Amniotic epithelial cell (primary cell): ENCODE measurements at places on chromosomes 6 and 20.
A peak's percentile ranks its signal among the peaks of the same experiment; 100 is the strongest.

- DNase-seq = no peak
Observed at GRCh38 chr6:51016489-51016888, 197.8 kb downstream of the TFAP2B start.

DNA sequence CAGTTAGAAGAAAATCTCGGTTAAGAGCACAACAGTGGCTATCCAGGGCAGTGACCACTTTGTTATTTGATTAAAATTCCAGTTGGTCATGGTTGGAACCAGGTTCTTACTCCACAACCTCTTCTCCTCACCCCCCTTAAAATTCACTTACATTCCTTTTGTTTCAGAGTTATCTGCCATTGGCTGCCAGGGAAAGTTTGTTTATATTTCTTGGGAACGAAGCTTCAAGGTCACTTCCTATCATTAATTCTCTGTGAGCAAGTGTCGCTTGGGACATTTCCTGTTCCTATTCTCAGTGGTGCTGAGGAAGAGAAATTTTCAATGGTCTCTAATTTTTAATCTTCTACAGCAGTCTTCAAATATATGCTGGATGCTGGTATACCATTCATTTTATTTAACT, 121.1 kb upstream of the COL21A1 start:
- DNase-seq = no peak

DNA sequence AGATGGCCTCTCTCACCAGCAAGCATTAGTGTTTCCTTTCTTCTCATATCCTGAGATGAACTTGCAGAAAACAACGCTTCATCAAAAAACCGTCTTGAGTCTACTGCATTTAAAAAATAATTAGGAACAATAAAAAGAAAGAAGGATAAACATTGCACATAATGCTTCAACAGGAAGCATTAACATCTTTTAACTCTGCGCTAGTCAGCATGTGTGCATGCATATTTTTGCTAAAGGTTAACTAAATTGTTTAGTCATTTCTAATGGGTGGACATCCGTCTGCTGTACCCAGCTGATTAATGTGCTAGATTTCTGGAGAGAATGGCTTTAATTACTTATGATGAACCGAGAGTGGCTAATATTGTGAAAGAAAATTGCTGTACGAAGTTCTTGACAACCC, 349.3 kb downstream of the SOX4 start:
- no peak for DNase-seq

DNA sequence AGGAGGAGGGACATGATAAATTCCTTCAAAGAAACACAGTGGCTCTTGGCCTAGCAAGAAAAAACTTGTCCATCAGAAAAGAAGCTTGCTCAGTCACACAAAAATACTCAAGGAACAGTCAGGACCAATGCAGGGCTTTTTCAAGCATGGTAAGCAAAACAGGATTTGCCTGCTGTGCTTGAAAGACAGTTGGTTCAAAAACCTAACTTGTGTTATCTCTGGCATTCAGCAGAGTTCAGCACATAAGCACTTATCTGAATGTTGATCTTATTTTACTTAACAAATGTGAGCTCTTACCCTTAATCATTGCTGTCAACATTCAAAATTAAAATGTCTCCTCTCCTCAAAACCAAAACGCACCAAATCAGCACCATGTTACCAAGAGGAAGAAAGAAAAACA, 38.3 kb downstream of the ATG5 start:
- peak; percentile 30 for DNase-seq

DNA sequence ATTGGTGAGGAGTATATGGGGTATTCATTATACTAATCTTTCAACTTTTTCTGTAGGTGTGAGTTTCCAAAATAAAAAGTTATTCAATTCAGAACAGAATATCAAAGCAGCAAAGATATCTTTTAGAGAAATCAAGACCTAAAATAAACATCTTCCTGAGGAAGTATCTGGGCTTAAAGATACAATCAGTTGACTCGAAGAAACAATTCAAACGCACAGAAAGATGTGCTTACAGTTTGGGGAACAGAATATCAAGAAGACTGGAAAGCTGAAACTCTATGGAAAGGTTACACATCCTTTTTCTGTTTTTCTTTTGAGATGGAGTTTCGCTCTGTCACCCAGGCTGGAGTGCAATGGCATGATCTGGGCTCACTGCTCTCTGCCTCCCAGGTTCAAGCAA, 36.2 kb upstream of the SAYSD1 start:
- no peak for DNase-seq

- no peak for DNase-seq
Observed at GRCh38 chr6:89542866-89543265, 95.7 kb downstream of the LYRM2 start.

GRCh38 chr6:37103169-37104039, 66.5 kb upstream of the PIM1 start:
- DNase-seq = peak; percentile 24

GRCh38 chr6:42771741-42772100, 10.1 kb upstream of the BICRAL start:
- no peak for DNase-seq

DNA sequence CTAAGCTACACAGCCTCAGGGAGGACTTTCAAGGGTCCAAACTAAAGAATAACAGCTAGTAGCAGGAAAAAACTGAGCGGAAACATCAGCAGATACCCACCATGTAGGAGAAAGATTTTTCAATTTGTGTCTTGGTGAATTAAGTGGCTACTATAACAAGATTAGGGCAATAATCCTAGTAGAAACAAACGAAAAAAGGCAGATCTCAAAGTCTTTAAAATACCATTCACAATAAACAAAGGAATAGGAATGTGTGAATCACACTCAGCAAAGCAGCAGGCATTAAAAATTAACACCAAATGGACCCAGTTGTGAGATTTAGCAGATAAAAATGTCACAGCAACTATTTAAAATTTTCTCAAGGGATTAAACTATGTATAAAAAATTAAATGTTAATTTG, 761.2 kb downstream of the TENT5A start:
- DNase-seq = no peak

DNA sequence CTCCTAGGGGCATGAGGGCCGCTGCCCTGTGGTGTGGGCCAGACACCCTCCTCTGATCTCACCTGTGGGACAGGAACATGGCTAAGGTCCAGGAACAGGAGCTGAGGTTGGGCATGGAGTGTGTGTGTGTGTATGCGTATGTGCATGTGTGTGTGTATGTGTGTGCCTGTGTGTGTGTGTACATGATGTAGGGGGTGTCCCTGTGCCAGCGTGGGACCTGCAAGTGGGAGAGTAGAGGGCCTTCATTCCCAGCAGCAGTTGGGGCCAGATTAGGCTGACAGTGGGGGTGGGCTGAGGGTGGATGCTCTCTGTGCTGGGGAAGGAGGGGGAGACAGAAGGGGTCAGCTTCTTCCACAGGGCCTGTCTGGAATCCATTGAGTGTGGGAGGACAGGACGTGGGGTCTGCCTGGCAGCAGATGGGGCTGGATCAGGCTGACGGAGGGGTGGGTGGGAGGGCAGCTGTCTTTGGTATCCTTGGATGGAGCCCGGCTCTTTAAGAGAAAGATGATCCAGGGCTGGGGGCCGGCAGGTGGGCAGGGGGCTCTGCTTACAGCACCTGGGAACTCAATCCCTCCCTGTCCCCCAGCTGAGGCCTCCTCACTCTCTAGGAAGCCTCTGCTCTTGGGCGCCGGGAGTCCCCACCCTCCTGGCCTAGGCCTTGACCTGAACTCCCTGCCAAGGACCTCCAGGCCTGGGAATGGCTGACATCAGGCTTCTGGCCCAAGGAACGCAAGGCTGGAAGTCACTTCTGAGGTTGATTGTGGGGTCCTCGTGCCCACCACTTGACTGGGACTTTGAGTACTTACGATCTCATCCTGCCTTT, 44.0 kb downstream of the SPDEF start:
- DNase-seq = no peak

DNA sequence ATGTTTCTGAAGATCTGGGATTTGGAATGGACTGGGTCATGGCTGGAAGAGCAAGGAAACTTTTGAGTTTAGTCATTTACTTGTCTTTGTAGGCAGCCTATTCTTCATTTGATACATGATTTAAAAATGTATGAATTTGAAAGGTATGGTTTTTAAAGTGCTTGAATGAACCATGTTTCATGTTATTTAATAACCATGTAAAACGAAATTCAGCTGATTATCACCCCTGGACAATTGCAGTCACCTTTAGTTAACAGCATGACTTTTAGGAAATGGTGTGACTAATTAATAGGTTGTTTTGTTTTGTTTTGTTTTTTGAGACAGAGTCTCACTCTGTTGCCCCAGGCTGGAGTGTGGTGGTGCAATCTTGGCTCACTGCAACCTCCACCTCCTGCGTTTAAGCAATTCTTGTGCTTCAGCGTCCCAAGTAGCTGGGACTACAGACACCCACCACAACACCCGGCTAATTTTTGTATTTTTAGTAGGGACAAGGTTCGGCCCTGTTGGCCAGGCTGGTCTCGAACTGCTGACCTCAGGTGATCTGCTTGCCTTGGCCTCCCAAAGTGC, 2.1 kb downstream of the STX11 start:
- no peak for DNase-seq

DNA sequence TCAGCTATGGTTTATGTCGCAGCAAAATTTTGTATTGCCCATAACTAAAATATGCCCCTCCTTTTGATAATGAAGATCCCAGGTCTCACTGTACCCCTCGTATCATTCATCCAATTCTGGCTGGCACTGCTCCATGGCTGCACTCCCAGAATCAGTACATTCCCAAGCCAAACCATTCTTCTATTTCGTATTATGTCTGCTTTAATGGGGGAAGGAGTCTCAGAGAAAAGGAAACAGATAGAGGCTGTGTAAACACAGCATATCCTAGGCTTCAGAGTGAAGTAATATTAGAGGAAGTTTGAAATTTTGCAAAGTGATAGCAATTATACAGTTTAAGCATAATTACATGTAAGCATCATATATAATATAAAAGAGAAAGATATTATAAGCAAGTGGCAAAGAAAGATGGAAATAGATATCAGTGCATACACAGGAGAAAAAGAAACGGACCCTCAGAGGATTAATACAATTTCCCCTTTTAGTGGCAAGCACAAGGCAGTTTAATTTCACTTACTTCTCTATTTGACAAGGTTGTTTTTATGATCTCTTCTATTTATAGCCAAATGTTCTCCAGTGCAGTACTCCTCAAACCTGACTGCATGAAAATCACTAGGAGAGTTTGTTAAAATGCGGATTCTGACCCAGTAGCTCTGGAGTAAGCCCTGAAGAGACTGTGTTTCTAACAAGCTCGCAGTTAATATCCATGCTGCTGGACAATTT, 56.5 kb upstream of the TENT5A start:
- DNase-seq = no peak

- DNase-seq = no peak
Observed at GRCh38 chr20:63497946-63498935, 642 bp downstream of the EEF1A2 start.

DNA sequence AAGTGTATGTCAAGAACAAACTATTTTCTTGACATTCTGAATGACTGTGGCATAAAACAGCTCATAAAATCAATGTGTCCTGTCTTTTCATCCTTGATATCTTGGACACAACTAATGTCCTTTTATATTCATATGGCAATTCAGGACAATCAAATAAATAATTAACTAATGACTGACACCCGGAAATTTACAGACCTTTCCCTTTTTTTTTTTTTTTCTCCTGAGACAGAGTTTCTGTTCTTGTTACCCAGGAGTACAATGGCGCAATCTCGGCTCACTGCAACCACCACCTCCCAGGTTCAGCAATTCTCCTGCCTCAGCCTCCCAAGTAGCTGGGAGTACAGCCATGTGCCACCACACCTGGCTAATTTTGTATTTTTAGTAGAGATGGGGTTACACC, 107.1 kb upstream of the LGSN start:
- no peak for DNase-seq

DNA sequence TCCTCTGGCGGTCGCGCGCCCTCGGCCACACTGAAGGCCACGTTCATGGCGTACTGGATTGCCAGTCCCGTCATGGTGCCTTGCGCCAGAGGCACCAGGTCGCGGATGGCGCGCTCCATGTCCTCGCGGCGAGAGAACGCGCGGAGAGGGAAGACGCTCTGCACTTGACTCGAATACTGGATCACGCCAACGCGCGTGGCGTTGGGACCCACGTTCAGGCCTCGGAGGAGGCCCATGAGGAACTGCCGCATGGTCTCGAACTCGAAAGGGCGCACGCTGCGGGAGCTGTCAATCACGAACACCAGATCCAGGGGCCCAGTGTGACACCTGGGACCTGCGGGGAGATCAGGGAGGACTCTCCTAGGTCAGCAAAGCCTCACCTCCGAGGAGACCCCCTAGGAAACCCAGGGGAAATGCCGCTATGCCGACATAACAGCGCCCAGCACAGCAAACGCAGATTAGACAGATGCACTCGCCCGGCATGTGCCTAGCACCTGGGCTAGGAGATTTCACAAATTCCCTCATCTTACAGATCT, 2.1 kb upstream of the RBPJL start:
- no peak for DNase-seq

- no peak for DNase-seq
Observed at GRCh38 chr20:61460261-61461052, 208.4 kb downstream of the CDH4 start.

DNA sequence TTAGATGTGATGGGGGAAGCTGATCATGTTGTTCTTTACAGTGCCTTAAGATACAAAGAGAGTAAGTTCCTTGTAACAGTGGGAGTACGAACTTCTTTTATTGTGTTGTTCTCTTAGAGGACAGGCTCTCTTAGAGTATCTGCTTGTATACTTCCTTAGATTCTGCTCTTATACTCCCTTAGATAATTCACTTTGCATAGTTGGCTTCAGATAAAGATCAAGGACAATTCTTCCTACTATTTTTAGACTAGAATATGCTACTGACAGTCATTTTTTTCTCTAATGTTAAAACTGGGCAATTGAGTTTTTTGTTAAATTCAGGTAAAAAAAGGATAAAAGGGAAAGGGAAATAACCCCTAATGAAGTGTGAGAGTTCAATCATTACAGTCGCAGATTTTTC, 138.7 kb downstream of the MYB start:
- no peak for DNase-seq

DNA sequence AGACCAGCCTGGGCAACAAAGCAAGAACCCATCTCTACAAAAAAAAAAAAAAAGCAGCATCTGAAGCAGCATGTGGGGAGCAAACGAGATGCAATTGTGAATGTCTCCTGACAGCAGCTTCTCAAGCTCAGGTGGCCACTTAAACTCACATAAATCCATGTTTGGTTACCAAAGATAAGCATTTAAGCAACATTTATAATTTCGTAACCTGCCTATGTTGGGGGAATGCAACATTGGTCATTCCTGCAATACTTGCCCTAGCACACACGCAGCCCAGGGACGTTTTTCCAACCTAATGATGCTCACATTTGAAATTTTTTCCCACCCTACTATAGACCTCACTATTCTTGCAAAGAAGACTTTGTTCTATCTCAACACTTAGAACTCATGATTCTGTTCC, 113.3 kb downstream of the ZFP64 start:
- peak; percentile 63 for DNase-seq

- DNase-seq = peak; percentile 59
Observed at GRCh38 chr20:53763707-53764414, 170.2 kb upstream of the ZNF217 start.

DNA sequence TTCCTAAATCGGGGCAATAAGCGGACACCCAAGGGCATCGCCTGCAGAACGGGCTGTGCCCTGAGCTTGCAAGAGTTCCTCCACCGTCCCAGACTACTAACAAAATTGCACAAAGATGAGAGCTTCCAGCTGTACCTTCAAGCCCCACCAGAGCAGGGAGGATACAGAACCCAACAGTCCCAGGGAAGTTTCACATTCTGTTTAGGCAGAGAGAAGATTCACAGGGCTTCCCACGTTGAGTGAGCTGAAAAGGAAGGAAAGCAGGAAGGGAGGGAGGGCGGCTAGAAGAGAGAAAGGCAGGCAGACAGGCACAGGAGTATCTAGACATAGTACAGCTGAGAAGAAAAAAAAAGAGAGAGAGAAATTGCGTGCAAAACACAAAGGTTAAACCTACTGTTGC, 112.6 kb upstream of the AFDN start:
- DNase-seq = no peak

- DNase-seq = peak; percentile 11
Observed at GRCh38 chr6:93792746-93793145, 373.4 kb upstream of the EPHA7 start.
